Gastrocnemius medialis (tissue), 4 donors: ENCODE measurements at places on chromosomes 13 and 19. TPM values are rescaled to one million over a fixed set of nuclear protein-coding genes. Genes with fewer than 3 reads are reported as not detected.

- no peaks in the 10 kb centered on the region for H3K36me3 ChIP-seq
- no peak overlapping the region for H3K4me3 ChIP-seq
Measured at GRCh38 chr13:74061926-74062595, 72.1 kb downstream of the KLF12 start.

Gene EFNA2
- total RNA-seq, result not detected

Gene MCEMP1
- total RNA-seq, result not detected

Gene LILRA2
- total RNA-seq, result 1.0 TPM

Gene OLFM4
- total RNA-seq, result 1.6 TPM

GRCh38 chr19:18966307-18966706, 25.3 kb upstream of the HOMER3 start:
- no peak for DNase-seq
- H3K4me3 ChIP-seq, result no peak overlapping the region
- no peak overlapping the region for H3K27ac ChIP-seq
- H3K4me1 ChIP-seq, result peaks cover 12% of the 10 kb centered on the region
- H3K27me3 ChIP-seq, result peaks cover 13% of the 10 kb centered on the region
- no peaks in the 10 kb centered on the region for H3K36me3 ChIP-seq

Gene CYP4F12
- 1.4 TPM for total RNA-seq

Gene FLT1
- 42.9 TPM for total RNA-seq

Gene CABP5
- not detected for total RNA-seq

GRCh38 chr19:16096280-16096855, 15.3 kb upstream of the RAB8A start:
- no peak for DNase-seq
- H3K4me1 ChIP-seq, result no peaks in the 10 kb centered on the region
- H3K4me3 ChIP-seq, result no peak overlapping the region
- H3K36me3 ChIP-seq, result peaks cover 24% of the 10 kb centered on the region

Gene WDR88
- not detected for total RNA-seq

Gene ZNF528
- 4.9 TPM for total RNA-seq

Gene NDFIP2
- total RNA-seq, result 21.8 TPM

GRCh38 chr19:2949939-2950285, 5.1 kb upstream of the ZNF77 start:
- no peak for DNase-seq
- peak overlapping the region; percentile 91 for H3K27ac ChIP-seq
- H3K4me1 ChIP-seq, result peaks cover 16% of the 10 kb centered on the region
- peak overlapping the region; percentile 77 for H3K4me3 ChIP-seq

GRCh38 chr13:98315466-98315865, 138.4 kb upstream of the RNF113B start:
- H3K27ac ChIP-seq, result no peak overlapping the region
- H3K4me1 ChIP-seq, result no peaks in the 10 kb centered on the region
- no peak overlapping the region for H3K4me3 ChIP-seq
- no peak for DNase-seq

DNA sequence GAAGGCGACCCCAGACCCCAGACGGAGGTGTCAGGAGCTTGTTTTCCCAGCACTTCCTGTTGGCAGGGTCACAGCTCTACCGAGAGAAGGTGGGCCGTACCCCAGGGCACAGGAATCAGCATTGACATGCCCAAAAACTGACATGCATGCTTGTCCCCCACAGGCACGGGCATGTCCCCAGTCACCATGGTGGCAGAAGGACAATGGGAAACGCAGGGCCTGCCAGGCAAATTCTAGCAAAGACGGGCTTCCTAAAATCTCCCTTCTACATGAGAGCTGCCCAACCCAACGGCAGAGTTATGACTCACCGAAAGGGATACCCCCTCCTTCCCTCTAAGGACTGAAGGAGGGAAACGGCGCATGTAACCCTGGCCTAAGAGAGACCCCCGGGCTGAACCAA, 18.5 kb downstream of the TSHZ3 start:
- peaks cover 2% of the 10 kb centered on the region for H3K27me3 ChIP-seq
- H3K4me3 ChIP-seq, result no peak overlapping the region
- no peaks in the 10 kb centered on the region for H3K36me3 ChIP-seq
- no peaks in the 10 kb centered on the region for H3K4me1 ChIP-seq

Gene EDNRB
- 18.9 TPM for total RNA-seq

GRCh38 chr13:80329250-80329649, 11.7 kb downstream of the SPRY2 start:
- peak overlapping the region; percentile 45 for H3K27ac ChIP-seq
- DNase-seq, result peak; percentile 27
- H3K4me3 ChIP-seq, result no peak overlapping the region
- no peaks in the 10 kb centered on the region for H3K36me3 ChIP-seq
- H3K27me3 ChIP-seq, result no peaks in the 10 kb centered on the region

DNA sequence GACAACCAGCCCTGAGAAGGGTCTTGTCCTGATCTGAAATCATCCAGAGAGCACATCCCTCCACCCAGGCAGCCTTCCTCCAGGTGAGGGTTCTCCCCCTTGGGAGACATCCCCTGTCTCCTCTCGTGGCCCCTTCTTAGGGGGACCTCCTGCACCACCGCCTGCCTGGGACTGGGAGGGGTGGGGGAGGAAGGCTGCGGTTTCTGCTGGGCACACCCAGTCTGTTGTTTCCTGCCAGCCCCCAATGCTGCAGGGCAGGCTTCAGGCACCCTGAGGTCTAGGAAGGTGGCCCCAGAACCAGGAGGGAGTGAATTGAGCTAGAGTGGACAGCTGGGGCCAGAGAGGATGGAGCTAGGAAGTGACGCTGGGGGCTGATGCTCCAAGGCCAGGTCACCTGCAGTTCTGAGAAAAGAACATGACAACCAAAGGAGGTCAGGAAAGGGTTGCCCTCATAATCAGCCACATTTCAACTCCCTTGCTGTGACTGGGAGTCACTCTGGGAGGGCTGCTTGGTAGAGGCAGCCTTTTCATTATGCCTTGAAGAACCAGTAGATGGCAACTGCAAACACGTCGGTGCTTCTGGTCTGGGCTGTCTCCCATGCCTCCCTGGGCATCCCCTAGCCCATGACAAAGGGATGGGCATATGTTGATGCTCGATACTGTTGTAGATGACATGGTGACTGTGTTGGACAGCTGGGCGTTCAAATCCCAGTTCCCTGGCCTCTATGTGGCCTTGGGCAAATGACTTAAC, 1.4 kb downstream of the ARHGEF18 start:
- no peak overlapping the region for H3K4me3 ChIP-seq
- H3K27me3 ChIP-seq, result no peaks in the 10 kb centered on the region
- no peak for DNase-seq
- H3K4me1 ChIP-seq, result no peaks in the 10 kb centered on the region

Gene SMIM44
- total RNA-seq, result not detected

GRCh38 chr13:24389506-24389905, 80.1 kb downstream of the C1QTNF9 start:
- H3K27ac ChIP-seq, result no peak overlapping the region
- H3K27me3 ChIP-seq, result no peaks in the 10 kb centered on the region
- no peaks in the 10 kb centered on the region for H3K36me3 ChIP-seq
- DNase-seq, result no peak

GRCh38 chr19:588741-589692, 664 bp upstream of the HCN2 start:
- DNase-seq, result no peak
- H3K36me3 ChIP-seq, result no peaks in the 10 kb centered on the region
- peaks cover 39% of the 10 kb centered on the region for H3K27me3 ChIP-seq
- H3K4me1 ChIP-seq, result no peaks in the 10 kb centered on the region
- no peak overlapping the region for H3K27ac ChIP-seq

Gene NOVA2
- 0.46 TPM for total RNA-seq

GRCh38 chr19:35002037-35002535, 2.0 kb downstream of the GRAMD1A start:
- H3K27ac ChIP-seq, result peak overlapping the region; percentile 91
- H3K36me3 ChIP-seq, result no peaks in the 10 kb centered on the region
- H3K4me1 ChIP-seq, result peaks cover 22% of the 10 kb centered on the region
- no peak for DNase-seq
- H3K27me3 ChIP-seq, result no peaks in the 10 kb centered on the region

Gene DDA1
- total RNA-seq, result 22.1 TPM

DNA sequence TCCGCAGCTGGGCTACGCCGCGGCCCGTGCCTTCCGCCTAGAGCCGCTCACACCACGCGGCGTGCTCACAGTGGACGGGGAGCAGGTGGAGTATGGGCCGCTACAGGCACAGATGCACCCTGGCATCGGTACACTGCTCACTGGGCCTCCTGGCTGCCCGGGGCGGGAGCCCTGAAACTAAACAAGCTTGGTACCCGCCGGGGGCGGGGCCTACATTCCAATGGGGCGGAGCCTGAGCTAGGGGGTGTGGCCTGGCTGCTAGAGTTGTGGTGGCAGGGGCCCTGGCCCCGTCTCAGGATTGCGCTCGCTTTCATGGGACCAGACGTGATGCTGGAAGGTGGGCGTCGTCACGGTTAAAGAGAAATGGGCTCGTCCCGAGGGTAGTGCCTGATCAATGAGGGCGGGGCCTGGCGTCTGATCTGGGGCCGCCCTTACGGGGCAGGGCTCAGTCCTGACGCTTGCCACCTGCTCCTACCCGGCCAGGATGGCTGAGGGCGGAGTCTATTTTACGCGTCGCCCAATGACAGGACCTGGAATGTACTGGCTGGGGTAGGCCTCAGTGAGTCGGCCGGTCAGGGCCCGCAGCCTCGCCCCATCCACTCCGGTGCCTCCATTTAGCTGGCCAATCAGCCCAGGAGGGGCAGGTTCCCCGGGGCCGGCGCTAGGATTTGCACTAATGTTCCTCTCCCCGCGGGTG, 7.4 kb downstream of the DBP start:
- no peaks in the 10 kb centered on the region for H3K27me3 ChIP-seq
- peaks cover 4% of the 10 kb centered on the region for H3K36me3 ChIP-seq
- H3K4me3 ChIP-seq, result no peak overlapping the region

GRCh38 chr13:48151363-48152161, 56.7 kb upstream of the MED4 start:
- no peaks in the 10 kb centered on the region for H3K36me3 ChIP-seq
- no peak overlapping the region for H3K4me3 ChIP-seq
- H3K27me3 ChIP-seq, result no peaks in the 10 kb centered on the region
- no peak for DNase-seq

Gene IGFLR1
- 2.5 TPM for total RNA-seq

DNA sequence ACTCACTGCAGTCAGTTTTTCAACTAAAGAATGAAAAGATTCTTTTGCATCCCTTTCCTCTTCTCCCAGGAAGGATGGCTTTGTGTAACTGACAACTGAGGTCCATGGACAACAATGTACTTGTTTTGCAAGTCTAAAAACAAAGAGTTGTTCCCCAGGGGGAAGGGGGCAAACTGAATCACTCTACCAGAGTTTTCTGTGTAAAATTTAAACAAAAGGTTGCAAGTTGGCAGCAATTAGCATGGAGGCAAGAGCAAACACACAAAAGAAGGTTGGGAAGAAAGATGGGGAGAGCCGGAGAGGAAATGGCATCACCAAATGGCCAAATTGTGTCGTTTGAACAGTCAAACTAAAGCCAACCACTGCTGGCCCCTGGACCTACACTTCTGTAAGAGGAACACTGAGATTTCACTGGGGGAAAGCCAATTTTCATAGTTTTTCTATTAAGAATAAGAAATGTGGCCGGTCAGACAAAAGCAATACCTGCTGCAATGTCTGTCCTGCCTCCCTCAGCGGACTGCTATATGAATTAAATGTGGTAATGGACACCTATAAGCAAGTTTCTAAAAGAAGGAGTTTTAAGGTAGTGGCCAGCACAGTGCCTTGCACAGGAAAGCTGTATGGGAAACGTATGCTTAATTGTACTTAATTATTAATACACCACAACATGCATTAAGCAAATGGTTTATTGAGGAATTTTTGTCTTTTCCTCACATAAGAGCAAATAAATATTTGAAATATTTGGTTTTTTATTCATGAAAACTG, 16.1 kb upstream of the SACS start:
- no peaks in the 10 kb centered on the region for H3K36me3 ChIP-seq
- H3K27me3 ChIP-seq, result no peaks in the 10 kb centered on the region
- H3K4me3 ChIP-seq, result no peak overlapping the region
- DNase-seq, result no peak

DNA sequence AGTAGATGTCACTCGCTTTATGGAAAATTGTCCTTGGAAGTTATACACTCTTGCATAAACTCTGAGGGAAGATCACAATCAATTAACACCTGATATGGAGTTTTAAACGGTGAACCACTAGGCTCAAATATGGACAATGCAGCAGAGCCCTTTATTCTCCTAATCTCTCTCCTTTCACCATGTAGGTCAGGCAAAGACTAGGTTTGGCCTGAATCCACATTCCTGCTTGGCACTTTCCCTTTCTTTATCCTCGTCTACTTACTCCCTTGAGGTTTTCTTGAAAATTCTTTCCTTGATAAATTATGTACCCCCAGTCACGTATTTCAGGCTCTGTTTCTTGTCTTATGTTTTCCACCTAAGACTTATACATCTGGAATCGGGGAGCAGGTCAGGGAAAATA, 751.7 kb downstream of the DACH1 start:
- H3K27ac ChIP-seq, result no peak overlapping the region
- H3K27me3 ChIP-seq, result no peaks in the 10 kb centered on the region
- H3K36me3 ChIP-seq, result no peaks in the 10 kb centered on the region
- no peak for DNase-seq

DNA sequence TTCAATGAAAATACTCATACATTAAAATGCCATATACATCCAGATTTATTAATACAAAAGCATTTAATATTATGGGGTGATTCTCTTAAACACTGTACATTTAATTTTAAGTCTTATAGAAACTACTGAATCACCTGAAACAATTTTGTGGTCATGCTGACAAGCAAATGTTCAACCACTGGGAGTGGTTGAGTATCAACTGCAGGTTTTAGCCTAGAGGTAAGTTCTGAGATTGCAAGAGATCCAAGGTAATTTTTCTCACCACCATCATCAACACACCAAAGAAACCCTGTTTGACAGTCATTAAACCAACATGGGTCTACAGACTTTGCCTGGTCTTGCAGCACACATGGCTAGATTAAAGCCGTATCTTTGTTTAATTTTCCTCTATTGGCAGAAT, 196.3 kb downstream of the LHFPL6 start:
- DNase-seq, result no peak
- H3K4me1 ChIP-seq, result no peaks in the 10 kb centered on the region
- H3K27ac ChIP-seq, result no peak overlapping the region
- no peaks in the 10 kb centered on the region for H3K36me3 ChIP-seq

DNA sequence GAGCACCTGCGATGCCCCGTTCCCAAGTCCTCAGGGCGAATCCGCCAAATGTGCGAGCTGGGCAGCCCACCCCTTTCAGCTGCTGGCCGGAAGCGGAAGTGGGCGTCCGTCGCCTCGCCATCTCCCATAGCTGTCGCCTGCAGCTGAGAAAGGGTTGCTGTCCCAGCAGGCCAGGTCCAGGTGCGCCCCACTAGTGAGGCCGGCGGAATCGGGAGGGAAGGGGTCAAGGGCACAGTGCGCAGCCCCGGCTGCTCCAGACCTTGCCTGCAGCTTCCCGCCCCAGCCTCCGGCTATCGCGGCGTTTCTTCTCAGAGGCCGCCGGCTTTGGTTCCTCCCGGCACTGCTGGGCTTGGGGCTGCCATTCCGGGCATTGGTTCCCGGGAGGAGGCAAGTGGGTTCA, at the start of gene ZNF177:
TSS of gene ZNF177 (plus strand) at position 109 of the 400 bp plus-strand sequence. CDS start 15,299 bp downstream, outside the sequence.
- no peak within 1 kb of the TSS for H3K27ac ChIP-seq
- no peaks in the 10 kb centered on the region for H3K4me1 ChIP-seq
- no peak within 1 kb of the TSS for H3K4me3 ChIP-seq
- H3K36me3 ChIP-seq, result no peaks in the 10 kb centered on the region
- no peak for DNase-seq
